ENCODE measurements at places on chromosomes 1 and 21. TPM values are rescaled to one million over a fixed set of nuclear protein-coding genes. Genes with fewer than 3 reads are reported as not detected.

SLAMF7 gene
- total RNA-seq, result 7.0 TPM

KLHDC8A gene
- total RNA-seq, result 0.44 TPM

DYRK1A gene
- total RNA-seq, result 57.5 TPM

DMBX1 gene
- total RNA-seq, result not detected

DNA sequence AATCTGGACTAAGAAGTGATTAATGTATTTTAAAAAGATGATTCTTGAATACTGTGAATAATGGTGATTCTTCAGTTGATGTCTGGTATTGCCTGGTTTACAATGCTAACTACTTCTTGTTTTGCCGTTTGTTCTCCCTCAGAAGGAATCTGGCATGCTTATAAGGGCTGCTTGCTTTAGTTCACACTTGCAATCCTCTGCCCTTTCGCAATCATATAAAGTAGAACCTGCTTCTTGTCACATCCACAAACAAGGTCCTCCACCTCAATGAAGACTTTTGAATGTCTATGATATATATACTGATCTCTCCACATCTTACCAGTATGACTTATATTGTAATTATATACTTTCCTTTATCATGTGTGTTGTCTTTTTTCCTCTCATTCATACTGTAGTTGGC, 92.6 kb downstream of the ADGRL4 start:
- no peaks in the 10 kb centered on the region for H3K4me1 ChIP-seq
- H3K4me3 ChIP-seq, result no peak overlapping the region
- no peaks in the 10 kb centered on the region for H3K27me3 ChIP-seq
- DNase-seq, result no peak

DNA sequence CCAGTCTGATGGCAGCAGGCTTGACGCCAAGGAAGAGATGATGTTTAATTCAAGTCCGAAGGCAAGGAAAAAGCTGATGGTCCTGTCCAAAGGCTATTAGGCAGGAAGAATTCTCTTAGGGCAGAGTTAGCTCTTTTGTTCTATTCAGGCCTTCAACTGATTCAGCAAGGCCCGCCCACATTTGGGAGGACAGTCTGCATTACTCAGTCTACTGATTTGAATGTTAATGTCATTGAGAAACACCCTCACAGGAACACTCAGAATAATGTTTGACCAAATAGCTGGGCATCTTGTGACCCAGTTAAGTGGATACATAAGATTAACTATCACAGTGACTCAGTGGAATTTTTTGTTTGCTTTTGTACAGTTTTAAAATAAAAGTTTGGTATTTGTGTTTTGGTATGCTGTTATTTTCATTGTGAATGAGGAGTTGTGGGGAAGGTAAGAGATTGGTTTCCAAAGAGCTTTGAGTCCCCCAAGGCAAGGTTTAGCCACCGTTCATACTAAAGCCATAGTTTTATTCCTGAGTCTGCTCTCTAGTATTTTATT, 1.7 kb upstream of the ZNF691 start:
- H3K4me1 ChIP-seq, result peaks cover 4% of the 10 kb centered on the region
- DNase-seq, result no peak
- H3K36me3 ChIP-seq, result no peaks in the 10 kb centered on the region
- no peaks in the 10 kb centered on the region for H3K27me3 ChIP-seq

DNA sequence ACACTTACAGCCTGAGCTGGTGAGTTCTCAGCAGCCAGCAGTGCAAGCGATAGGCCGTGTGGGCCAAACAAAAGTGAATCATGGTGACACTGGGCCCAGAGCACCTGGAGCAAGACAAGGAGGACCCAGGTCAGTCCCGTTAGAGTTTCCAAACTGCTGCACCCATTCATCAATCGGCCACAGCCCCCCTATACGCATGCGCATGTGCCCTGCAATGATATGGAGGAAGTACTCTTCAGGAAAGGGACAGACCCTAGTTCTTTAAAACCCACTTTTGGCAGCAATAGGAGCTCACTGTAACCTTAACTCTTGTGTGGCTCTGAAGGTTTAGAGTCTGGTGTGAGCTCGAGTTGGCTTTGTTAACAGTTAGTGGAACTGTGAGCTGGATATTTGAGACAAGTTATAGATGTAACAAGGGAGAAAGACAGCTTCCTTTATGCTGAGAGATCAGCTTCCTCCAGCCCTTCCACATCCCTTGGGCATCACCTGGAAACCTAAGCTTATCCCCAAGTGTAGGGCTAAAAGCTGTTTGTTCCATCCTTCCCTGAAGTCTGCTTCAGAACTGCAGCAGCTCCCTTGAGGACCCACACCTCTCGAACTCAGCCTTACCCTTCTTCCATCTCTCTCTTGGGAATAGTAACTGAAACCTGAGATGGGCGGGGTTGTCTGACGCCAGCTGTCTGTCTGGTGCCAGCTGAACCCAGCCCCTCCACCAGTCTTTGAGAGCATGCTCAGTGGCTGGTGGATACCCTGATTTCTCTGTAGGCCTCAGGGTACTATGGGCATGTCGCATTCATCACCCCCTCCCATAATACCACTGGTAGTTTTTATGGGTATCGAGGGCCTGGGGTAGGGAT, 17.7 kb downstream of the NMNAT1 start:
- no peak overlapping the region for H3K4me3 ChIP-seq
- no peaks in the 10 kb centered on the region for H3K4me1 ChIP-seq
- no peaks in the 10 kb centered on the region for H3K27me3 ChIP-seq
- no peak overlapping the region for H3K27ac ChIP-seq
- no peak for DNase-seq

- H3K27ac ChIP-seq, result no peak overlapping the region
- H3K27me3 ChIP-seq, result no peaks in the 10 kb centered on the region
- H3K4me1 ChIP-seq, result peaks cover 13% of the 10 kb centered on the region
Measured at GRCh38 chr1:33259879-33260278, 3.6 kb downstream of the ZNF362 start.

- H3K4me3 ChIP-seq, result no peak overlapping the region
- no peaks in the 10 kb centered on the region for H3K4me1 ChIP-seq
- H3K27ac ChIP-seq, result no peak overlapping the region
- DNase-seq, result no peak
- peaks cover 13% of the 10 kb centered on the region for H3K36me3 ChIP-seq
Measured at GRCh38 chr1:40266786-40267535, 8.9 kb downstream of the ZMPSTE24 start.

DNA sequence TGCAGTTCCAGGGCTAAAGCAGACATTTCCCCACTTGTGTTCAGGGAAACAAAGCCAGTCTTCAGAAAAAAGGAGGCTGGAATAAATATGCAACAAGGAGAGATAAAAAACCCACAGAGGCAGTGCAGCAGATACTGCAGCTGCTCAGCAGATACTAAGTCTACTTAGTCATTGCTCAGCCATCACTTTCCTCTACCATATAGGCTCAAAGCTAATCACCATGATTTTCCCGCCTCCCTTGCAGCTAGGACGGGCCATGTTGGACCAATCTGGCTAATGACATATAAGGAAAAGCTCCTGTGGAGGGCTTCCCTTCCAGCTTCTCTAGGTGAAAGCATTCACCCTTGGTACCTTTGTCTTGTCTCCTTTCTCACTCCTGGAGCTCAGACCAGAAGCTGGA, 10.0 kb upstream of the EFHD2 start:
- no peak overlapping the region for H3K4me3 ChIP-seq
- no peaks in the 10 kb centered on the region for H3K36me3 ChIP-seq
- DNase-seq, result no peak
- no peak overlapping the region for H3K27ac ChIP-seq
- H3K4me1 ChIP-seq, result no peaks in the 10 kb centered on the region

DNA sequence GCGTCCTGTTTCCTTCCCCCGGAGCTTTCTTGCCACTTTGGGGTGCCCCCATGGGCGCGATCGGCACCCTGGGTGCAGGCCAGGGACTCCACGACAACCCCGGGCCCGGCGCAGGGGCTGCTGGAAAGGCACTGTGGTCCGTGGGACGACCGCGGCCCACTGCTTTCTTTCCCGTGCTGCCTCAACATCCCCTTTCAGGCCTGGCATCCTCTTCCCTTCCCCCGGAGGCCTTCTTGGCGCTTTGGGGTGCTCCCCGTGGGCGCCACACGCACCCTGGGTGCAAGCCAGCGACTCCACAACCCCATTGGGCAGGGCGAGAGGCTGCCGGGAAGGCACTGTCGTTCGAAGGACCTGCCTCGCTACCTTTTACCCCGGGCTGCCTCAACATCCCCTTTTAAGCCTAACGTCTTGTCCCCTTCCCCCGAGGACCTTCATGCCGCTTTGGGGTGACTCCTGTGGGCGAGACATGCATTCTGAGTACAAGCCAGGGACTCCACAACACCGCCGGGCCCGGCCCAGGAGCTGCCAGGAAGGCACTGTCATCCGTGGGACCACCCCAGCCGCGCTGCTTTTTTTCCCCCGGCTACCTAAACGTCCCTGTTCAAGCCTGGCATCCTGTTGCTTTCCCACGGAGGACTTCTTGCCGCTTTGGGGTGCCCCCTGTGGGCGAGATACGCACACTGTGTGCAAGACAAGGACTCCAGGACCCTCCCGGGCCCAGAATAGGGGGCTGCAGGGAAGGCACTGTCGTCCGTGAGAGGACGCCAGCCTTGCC, 137.8 kb downstream of the LIPI start:
- H3K36me3 ChIP-seq, result no peaks in the 10 kb centered on the region
- H3K4me3 ChIP-seq, result no peak overlapping the region
- no peak overlapping the region for H3K27ac ChIP-seq
- no peaks in the 10 kb centered on the region for H3K4me1 ChIP-seq
- no peak for DNase-seq

All from colonic mucosa (tissue), 4 donors.